ENCODE measurements at places on chromosomes 11 and 22.

- DNase-seq = no peak
Measured at GRCh38 chr11:17876827-17877226, 136.0 kb downstream of the SERGEF start.

GRCh38 chr11:67646535-67647336 is 3.8 kb downstream of the ACY3 start:
- no peak for DNase-seq

- no peak for DNase-seq
Measured at GRCh38 chr11:12958986-12959385, 50.1 kb upstream of the RASSF10 start.

DNA sequence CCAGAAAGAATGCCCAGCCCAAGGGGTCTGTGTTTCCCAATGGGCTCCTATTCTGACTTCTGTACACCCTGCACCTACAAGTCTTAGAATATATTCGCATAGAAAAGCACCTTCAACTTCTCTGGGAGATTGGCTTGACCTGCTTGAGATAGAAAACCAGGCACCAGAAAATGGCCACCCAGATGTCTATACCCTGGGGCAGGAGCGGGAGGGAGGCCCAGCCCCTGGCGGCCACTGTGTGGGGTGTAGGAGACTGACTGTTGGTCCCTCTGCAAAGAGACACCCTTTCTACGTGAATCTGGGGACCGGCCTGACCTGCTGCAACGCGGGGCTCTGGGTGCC is 8.5 kb downstream of the DENND6B start:
- no peak for DNase-seq

DNA sequence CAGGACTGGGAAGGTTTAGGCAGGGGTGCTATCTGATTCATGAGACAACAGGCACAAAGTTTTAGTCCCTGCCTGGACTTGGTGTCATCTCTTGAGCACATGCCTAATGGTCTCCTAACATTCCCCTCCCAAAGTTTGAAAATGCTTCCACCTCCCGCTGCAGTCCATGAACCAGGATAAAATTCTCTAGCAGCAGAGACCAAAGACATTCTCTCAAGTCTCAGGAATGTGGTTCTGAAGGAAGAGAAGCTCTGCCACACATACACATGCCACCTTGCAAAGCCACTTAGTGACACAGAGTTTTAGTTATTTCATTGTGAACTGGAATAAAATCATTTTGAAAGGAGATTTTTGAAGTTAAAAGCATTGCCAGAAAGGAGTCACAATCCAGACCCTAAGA is 15.5 kb downstream of the OR51B6 start:
- DNase-seq = no peak

DNA sequence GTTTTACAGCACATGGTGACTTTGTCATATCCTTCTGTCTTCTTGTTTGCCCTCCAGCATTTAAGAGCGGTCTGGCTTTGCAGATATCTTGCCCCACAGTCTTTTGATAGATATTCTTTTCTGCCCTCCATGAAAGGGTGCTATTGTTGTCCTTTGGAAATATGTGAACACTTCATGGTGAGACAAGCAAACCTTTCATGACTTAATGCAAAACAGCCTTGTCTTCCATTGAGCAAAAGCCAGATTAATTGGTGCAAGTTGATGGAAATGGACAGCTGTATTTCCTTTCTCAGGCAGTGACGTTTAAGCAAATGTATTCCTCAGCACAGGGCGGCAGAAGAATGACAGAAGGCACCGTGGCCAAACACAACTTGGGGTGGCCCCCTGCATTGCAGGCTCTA is 4.4 kb downstream of the DCPS start:
- no peak for DNase-seq

GRCh38 chr11:119903389-119903788 is 174.4 kb upstream of the NECTIN1 start:
- DNase-seq = no peak

DNA sequence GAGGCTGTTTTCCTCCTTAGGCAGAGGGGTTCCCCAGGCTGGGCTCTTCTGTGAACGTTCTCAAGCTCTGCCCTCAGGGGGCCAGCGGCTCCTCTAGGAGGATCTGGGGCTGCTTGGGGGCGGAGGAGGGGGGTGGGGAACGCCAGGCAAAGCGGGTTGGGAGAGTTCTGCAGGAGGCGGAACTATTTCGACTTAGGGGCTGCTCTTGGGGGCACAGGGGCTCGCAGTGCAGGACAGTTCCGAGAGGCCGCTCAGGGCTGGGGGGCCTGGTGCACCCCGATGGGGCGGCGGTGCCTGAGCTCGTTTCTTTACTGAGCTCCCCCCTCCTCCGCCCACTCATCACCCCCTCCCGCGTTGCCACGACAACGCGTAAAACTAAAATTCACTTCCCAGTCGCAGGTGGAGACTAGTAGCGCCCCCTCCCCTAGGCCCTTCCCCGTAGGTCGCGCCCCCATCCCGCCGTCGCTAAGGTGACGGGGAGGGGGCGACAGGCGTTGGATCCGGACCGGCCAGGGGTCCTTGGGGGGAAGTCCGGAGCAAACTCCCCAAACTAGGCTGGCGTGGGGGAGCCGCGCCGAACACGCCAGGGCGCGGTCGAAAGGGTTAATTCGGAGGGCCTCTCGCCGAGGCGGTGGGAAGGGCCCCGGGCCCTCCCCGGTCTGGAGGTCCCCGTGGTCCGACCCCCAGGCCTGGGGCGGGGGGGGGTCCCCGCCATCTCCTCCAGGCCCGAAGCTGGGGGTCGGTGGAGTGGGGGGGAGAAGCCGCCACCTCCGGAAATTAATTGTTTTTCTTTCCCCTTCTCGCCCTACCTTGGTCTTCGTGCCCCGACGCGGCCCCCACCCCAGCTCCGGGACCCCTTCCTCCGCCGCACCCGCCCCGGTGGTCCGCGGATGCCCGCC is 857 bp downstream of the SHANK3 start:
- no peak for DNase-seq

- DNase-seq = no peak
Measured at GRCh38 chr11:99370549-99371216, 349.9 kb downstream of the CNTN5 start.

DNA sequence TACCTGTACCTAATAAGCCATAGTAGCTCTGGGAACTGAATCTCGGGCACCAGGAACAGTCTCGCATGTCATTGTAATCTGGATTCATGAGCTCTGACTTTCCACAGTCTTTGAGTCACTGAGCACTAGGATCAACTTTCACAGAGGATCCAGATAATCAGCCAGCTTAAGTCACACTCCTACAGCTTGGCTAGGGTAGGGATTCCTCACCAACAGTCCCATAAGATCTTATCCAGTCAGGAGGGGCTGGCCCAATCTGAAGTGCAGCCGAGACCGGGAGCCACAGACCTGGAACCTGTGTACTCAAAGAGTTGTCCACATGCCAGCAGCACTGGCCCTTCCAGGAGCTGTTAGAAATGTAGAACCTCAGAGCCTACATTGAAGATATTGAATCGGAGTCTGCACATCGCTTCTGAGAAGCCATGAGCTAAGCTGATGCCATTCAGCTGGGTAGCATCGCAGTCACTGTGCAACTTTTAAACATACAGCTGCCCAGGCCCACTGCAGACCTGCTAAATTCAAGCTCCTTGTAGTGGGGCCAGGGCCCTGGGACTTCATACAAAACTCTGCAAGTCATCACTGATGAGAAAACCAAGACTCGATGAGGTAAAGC is 538.8 kb upstream of the B3GAT1 start:
- no peak for DNase-seq

DNA sequence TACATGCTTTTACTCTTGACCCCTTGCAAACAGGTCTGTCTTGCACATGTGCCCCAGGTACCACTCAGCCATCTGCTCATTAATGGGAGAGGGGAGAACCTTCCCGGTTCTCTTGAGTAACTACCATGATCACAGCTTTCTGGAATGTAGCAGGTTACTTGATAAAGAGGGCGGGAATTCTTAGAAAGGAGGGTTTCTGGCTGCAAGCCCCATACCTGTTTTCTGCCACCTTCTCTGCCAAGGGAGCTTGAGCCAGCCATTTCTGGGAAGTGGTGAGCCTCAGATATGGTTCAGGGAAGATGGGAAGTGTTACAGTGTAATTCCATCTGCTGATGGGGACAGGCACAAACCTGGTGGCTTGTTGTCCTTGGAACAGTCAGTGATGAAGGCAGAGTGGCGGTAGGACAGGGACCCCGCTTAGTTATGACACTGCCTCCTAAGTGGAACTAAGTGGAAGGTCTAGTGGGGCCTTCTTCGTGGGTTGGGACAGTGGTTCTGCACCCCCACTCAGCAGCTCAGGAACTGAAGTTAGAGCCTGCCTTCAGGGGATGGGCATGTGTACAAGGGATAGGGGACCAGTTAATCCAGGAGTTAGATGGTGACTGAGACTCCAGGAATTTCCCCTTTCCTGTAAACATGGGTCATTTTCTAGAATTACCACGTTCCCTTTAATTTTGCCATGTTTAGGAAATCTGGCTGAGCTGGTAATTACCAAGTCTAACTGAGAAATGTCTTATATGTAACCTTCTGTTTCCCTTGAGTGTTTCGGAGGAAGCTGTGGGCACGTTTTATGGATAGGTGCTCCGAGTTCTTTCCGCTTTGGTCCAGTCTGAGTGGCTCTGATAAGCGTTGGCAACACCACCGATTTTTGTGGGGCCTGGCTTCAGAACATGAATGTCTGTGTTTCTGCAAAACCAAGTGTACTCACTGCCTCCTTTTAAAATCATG is 35.3 kb downstream of the BCR start:
- DNase-seq = no peak

DNA sequence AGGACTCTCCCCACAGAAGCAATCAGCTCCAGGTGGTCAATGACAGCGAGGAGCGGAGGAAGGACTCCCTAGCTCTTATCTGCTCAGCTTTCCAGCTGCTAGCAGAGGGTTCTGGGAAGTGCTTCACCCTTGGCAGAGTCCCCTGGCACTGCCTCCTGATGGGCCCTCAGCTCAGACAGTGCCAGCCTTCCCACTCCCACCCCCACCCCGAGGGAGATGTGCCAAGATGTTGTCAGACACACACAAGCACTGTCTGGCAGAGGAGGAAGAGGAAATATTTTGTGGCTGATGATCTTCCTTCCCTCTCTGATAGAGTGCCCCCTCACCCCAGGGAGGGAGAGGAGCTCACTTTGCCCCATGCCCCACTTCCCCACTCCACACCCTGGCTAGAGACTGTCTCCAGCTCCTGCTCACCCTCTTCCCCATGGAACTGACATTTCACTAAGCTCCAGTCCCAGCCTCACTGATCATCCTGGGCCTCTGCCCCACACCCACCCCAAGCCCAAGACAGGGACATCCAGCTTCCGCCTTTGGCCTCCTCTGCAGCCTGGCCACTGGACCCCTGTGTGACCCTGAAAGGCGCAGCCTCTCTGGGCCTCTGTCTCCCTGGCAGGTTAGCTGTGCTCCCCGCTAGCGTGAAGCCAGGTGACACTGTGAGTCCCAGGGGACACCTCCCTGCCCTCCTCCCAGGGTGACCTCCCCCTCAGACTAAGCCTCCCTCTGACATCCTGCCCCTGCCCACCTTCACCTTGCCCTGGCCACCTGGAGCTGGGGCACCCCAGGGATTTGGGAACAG is 44.5 kb downstream of the SLCO2B1 start:
- no peak for DNase-seq

DNA sequence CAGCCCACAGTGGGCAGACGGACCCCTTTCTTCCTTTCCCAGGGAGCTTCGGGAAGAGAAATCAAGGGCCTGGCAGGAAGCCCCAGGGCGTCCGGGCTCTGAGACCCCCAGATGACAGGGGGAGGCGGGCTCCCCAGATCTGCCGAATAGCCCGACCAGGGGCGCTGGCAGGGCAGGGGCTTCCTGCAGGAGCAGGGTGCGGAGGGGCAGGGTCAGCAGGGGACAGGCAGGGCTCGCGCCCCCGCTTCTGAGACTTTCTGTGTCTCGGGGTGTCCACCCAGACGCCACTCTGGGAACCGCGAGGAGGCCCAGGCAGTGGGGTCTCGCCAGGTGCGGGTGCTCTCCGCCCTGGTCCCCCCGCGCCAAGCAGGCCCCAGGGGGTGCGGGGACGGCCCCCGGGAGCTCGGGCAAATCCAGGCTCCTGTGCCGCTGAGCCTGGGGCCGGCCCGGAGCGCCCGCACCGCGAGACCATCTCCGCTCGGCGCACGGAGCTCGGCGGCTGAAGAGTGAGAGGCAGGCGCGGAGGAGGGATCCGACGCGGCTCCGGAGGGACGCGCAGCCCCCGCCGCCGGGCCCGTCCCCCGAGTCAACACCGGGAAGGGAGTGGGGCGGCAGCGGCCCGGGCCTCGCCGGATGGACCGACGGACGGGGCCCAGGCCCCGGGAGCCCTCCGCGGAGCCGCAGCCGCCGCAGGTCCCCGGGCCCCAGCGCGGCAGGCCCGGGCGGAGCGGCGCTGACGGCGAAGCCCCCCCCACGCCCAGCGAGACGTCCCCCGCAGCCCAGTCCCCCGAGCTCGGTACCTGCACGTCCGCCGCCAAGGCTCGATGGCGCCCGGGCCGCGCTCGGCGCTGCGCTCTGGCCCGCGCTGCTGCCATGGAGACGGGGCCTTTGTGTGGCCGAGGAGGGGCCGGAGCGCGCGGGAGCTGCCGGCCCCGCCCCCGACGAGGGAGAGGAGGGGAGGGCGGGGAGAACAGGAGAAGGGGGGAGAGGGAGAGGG is at the start of gene PLXNB2:
Gene PLXNB2 (minus strand): TSS at position 894 of the 997 bp plus-strand sequence. CDS start 17,062 bp downstream, outside the sequence.
- peak; percentile 44 for DNase-seq

- DNase-seq = no peak
Measured at GRCh38 chr11:33713151-33713855, 12.7 kb upstream of the C11orf91 start.

DNA sequence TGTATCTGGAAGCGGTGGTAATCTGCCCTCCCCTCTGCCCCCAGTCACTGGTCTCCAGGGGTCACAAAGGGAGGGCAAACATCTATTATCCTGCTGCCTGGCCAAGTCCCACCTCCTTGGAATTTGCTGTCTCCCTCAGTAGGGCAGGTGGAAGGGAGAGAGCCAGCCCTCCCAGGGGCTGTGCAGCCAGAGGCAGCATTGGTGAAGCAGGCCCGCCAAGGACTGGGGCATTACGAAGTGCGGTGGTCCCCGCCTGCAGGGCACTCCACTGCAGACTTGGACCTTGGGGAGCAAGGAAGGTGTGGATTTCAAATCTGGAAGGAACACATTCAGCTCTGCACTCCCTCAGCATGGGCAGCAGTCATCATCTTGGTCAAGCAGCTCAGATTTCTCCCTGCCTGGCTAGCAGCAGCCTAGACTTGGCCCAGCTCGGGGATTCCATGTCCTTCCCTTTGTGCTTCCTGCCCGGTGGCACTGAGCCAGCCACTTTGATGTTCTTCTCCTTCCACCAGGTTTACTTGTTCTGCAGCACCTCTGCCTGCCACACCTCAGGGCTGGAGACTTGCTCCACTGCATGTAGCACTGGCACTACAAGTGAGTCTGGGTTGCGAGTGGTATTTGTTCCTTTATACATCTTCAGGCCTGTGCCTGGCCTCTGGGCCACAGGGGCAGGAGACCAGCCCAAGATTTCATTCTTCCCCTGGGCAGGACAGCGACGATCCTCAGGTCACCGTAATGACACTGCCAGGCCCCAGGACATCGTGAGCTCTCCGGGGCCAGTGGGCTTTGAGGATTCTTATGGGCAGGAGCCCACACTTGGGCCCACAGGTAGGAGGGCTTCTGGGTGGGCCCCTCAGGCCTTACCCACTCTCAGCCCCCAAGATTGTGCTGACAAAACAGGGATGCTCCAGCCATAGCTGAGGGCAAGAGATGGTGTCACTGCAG is 7.4 kb downstream of the ZP1 start:
- no peak for DNase-seq

Data from fibroblast of skin of left biceps (primary cell).